ENCODE measurements at places on chromosomes 1 and 21.

GRCh38 chr1:52856026-52856425, 13.5 kb downstream of the ZYG11A start:
- no peak for DNase-seq

DNA sequence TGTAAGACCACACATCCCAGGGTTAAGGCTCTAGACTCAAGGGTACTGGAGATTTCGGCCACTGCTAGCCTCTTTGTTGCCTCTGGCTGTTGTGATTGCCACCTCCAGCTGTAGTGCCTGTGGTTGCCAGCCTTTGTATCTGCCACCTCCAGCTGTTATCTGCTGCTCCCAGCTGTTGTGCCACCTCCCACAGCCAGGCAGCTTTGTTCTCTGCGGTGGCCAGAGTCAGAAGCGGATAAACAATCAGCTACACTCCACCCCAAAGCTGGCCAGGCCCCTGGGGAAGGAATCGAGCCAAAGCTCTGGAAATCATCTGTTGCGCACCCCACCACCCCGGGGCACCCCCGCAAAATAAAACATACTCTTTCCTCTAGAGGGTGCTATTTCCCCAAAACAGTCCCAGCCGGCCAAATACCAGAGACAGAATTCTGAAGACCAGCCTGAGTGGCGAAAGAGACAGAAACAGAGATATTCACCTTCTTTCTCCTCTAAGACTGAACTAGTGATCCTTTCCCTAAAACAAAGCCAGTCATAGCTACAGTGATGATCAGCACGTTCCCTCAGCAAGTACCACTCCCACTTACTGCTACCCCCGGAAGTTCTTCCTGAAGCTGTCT, 14.8 kb upstream of the PIGM start:
- peak; percentile 38 for DNase-seq

- DNase-seq: no peak
Measured at GRCh38 chr1:11982010-11982392, 1.8 kb downstream of the MFN2 start.

DNA sequence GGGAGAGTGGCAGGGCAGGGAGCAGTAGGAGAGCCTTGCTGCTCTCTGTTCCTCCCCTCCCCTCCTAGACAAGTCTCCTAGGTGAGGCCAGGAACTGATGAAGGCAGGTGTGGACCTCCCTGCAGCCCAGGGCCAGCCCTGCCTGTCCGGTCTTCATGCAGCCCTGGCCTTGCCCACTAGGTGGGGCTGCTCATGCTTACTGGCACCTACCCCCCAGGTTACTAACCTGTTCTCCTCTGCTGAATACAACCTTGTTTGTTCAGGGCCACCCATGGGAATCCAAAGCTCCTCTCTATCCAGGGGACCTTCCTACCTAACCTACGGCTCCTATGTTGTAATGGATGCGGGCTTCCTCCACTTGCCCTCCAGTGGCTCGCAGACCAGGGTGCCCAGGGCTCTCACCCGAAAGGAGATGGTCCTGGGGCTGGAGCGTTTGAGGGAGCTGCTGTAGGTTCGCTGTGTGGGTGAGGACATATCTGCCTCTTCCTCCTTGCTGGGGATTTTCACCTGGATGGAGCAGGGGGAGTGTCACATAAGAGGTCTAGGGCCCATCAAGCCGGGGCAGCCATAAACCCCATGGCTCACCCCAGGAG, 7.9 kb upstream of the TNNT2 start:
- DNase-seq: no peak

- DNase-seq: no peak
Measured at GRCh38 chr1:18352636-18353265, 128.0 kb upstream of the KLHDC7A start.

GRCh38 chr21:37281993-37282392, 14.9 kb upstream of the VPS26C start:
- peak; percentile 2 for DNase-seq

GRCh38 chr1:179447489-179447888, 81.7 kb downstream of the AXDND1 start:
- DNase-seq: no peak

DNA sequence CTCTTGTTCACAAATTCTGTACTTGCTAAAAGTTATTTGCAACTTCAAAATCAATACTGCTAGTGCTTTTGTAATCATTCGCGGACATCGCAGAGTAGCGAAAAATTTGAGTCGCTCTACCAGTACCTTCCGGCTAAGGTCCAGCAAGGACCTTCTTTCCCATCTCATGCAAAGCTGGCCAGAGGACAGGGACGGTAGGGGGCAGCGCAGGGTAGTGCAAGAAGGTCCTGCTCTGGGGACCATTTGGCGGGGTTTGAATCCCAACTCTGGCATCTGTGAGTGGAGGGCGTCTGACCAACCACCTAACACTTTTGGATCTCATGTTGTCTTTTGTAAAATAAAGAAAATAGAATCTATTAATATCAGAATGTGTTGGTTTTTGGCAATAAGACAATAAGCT, 258.3 kb downstream of the SPATA17 start:
- DNase-seq: no peak

DNA sequence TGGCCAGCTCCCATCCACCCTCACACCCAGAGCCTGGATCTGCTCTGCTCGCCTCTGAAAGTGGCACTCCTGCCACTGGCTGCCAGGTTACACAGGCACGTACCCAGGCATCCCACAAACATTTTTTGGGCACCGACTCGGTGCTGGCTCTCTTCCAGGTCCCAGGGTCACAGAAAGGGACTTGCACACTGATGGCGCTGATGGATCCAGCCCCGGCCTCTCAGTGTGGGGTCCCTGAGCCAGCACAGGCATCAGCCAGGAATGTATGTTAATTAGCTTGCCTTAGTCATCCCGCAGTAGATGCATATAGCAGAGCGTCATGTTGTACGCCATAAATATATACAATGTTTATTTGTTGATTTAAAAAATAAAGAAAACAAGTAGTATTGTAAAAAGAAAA, 537.2 kb downstream of the NPHP4 start:
- no peak for DNase-seq

DNA sequence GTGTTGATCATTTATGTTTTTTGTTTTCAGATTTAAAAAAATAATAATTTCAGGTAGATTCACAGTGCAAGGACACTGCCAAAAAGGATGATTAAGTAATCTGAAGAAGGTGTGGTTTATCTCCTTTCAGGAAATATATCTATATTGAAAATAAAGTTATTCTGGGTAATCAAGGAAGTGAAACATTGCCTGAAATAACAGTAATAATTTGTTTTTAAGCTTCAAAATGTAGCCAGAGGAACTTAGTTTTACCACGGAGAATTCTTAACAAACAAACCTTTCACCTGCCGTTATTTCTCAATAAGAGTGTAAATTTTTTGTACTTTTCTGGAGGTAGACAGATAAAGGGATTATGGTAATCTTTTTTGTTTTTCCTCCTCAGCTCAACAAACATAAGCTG, 2.9 kb upstream of the DPH5 start:
- no peak for DNase-seq

- no peak for DNase-seq
Measured at GRCh38 chr1:2072109-2072806, 22.0 kb downstream of the PRKCZ start.

DNA sequence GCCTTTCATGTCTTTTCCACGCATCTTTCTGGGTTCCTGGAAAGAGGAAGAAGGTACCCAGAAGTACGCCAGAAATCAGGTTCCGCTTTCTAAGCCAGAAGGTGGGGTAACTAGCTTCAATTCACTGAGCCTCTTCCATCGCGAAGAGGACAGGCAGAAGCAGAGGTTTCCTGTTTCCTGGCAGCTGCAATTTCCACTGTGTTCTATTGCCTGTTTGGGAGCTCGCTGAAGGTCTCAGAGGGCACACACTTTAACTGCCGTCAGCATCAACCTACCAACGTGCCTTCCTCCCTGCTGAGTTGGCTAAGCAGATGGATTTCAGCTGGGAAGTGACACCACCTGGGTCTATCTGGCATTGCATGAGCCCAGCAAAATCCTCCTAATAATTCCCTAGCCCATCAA, 10.0 kb downstream of the NCF2 start:
- peak; percentile 22 for DNase-seq

DNA sequence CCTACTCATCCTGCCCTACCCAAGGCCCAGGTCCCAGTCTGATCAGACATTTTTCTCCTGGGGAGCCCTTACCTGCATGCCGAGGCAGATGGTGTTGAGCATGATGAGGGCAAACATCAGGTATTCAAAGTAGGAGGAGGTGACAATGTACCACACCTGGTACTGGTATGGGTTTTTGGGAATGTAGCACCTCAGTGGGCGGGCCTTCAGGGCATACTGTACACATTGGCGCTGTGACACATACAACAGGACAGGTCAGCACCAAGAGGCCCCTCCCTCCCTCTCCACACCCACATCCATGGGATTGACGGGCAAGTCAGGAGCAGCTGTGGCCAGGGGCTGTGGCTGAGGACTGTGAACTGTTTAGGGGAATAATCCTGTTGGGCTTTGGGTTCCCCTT, 37.1 kb upstream of the KIF21B start:
- DNase-seq: no peak

- peak; percentile 53 for DNase-seq
Measured at GRCh38 chr1:27979151-27979858, 19.5 kb downstream of the XKR8 start.

GRCh38 chr1:230210981-230211336, 143.9 kb downstream of the GALNT2 start:
- DNase-seq: no peak

- DNase-seq: no peak
Measured at GRCh38 chr1:244836135-244836521, 670 bp downstream of the COX20 start.

GRCh38 chr1:63865561-63865960, 91.7 kb downstream of the ROR1 start:
- no peak for DNase-seq

GRCh38 chr1:53616927-53617326, 122.0 kb downstream of the GLIS1 start:
- DNase-seq: no peak

- no peak for DNase-seq
Measured at GRCh38 chr1:180198196-180198595, 31.9 kb upstream of the LHX4 start.

DNA sequence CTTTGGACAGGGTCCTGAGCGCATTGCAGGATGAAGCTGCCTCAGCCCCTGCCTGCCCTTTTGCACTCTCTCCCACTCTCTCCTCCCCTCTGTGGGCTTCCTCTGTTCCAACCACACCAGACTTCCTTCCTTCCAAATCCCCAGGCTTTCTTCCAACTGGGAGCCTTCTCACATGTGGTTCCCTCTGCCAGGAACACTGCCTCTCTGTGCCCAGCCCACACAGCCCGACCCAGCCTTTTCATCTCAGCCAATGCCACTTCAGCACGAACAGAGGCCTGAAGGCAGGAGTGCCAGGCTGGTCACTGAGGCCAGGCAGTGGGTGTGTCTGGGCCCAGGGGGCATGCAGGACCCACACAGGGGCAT, 5.9 kb downstream of the SELENON start:
- DNase-seq: no peak

DNA sequence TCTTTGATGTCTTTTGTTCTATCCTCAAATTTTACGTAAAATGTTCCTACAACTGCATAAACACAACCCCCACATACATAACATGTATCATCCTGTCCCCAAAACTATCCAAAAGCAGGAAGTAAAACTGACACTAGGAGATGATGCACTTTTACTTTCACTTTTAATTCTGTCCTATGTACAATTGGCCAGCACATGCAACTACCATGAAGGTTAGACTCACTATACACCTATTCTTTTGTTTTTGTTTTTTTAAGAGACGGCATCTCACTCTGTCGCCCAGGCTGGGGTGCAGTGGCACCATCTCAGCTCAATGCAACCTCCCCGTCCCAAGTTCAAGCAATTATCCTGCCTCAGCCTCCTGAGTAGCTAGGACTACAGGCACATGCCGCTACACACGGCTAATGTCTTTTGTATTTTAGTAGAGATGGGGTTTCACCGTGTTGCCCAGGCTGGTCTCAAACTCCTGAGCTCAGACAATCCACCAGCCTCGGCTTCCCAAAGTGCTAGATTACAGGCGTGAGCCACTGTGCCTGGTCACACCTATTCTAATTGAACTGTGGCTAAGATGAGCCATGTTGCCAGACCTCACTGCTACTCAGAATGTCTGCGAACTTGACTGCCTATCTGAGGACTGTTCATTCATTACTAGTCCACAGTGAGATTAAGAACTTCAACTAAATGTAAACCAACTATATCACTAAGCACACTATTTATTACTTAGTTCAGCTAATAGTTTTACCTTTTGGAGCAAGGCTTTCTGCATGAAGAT, 48.0 kb downstream of the TOR3A start:
- DNase-seq: peak; percentile 60

- no peak for DNase-seq
Measured at GRCh38 chr1:248406721-248407692, 4.2 kb downstream of the OR2T1 start.

DNA sequence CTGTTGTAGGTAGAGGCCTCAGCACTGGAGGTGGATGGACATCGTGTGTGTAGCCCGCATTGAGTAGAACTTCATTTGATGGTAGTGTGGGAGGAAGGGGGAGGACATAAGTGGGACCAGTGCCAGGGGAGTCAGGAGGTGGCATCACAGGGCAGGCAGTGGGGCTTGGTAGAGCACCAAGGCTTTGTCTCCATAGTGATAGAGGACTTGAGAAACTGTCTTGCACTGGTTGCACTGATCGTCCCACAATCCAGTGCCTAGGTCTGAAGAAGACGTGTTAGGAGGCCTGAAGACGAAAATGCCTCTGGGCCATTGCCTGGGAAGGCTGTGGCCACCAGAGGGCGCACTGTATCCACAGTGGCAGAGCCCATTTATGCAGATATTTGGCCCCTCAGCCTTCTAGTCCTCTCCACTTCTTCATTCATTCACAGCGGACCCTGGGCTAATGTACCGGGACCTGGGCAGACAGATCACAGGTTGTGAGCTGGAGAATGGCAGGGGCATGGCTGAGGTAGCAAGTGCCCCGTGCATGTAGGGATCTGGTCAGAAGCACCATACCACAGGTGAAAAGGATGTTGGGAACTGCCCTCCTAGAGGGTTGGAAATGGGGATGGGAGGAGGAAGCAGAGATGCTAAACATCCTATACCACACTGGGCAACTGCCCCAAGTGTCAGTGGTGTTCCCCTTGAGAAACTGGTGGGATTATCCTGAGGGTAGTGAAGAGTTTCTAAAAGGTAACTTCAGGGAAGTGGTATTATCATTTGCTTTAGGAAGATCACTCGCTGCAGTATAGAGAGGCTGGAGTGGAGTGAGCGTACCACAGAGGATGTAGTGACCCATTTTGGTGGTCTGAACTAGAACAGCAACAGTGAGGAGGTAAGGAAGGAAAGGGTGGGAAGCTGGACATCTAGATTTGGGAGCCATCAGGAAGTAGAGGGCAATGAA, 95.3 kb downstream of the PIK3R3 start:
- peak; percentile 80 for DNase-seq

DNA sequence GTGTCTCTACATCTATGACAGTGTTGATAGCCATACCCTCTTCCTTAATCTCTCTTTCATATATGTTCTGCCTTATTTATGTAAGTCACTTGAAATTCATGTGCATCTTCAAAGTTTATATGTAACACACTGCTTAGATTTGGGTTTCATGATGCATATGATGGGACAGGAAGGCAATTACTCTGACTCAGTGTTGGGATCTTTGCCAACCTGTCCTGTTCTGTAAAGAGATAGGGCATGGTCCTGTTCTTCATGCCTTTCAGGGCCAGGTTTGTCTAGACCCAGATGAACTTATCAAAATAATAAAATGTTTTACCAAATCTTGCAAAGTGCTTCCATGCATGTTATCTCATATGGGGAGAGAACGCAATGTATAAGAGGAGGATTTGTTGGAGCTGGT, 69.5 kb downstream of the TMPRSS15 start:
- no peak for DNase-seq

Measured in CD4-positive, alpha-beta T cell treated with Interleukin-6 at 100 ng/mL for 8 hours (primary cell).